ENCODE measurements at places on chromosomes 1 and 21.

- H3K4me3 ChIP-seq = peak overlapping the region; percentile 40
- no peak for DNase-seq
- peaks cover 16% of the 10 kb centered on the region for H3K4me1 ChIP-seq
- peaks cover 74% of the 10 kb centered on the region for H3K27me3 ChIP-seq
These were observed 1.8 kb upstream of the WNT3A start for GRCh38 chr1:228004856-228005462.

DNA sequence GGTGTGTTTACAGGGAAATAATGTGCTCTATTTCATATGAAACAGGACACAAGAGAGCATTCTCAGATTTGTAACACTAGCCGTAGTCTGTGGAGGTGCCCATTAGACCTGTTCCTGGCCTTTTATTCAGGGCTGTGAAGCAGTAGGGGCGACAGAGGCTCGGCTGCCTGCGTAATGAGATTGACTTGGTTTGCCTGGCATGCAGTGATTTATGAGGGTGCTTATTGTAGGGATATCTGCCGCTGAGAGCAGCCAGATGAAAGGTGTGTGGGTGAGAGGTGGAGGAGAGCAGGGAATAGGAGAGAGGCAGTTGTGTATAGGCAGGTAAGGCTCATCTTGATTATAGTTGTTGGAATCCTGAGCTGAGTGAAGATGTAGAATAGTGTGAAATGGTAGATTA is 51.3 kb downstream of the DNAJC6 start:
- H3K36me3 ChIP-seq = no peaks in the 10 kb centered on the region
- no peaks in the 10 kb centered on the region for H3K4me1 ChIP-seq
- H3K4me3 ChIP-seq = no peak overlapping the region

DNA sequence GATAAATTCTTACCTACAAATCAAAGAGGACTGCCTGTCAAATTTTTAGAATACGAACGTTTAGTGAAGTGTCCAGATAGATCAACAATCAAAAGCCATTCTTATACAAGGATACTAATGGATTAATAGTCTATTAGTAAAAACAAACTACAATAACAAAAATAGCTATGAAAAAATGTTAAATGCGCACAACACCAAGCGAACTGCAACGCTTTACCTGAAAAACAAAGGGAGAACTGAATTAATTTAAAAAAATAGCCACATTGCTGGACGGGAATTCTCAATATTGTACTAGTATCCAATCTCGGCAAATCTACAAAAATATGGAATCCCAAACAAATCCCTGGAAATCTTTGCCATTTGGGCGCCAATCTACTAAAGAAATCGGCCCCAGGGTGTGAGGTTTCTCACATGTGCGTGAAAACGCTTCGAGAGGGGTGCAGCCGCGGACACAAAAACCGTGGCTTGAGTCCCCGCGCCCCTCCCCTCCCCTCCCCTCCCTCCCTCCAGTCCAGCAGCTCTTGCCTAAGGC is 55.6 kb downstream of the TRAF5 start:
- peak overlapping the region; percentile 82 for H3K4me3 ChIP-seq
- peaks cover 38% of the 10 kb centered on the region for H3K4me1 ChIP-seq
- H3K27ac ChIP-seq = peak overlapping the region; percentile 96
- H3K36me3 ChIP-seq = peaks cover 19% of the 10 kb centered on the region
- DNase-seq = no peak
- H3K27me3 ChIP-seq = no peaks in the 10 kb centered on the region

GRCh38 chr1:114015075-114015474 is 35.8 kb downstream of the OLFML3 start:
- H3K4me3 ChIP-seq = no peak overlapping the region
- H3K27me3 ChIP-seq = peaks cover 3% of the 10 kb centered on the region
- H3K4me1 ChIP-seq = no peaks in the 10 kb centered on the region

Data from activated naive CD8-positive, alpha-beta T cell treated with anti-CD3 and anti-CD28 coated beads for 36 hours (primary cell).